NB4 (cell line): ENCODE measurements at places on chromosomes 11 and 22.

- DNase-seq, result no peak
Observed at GRCh38 chr11:81278991-81279390, 1454.7 kb downstream of the FAM181B start.

- no peak for DNase-seq
Observed at GRCh38 chr11:118975771-118976709, 4.5 kb downstream of the FOXR1 start.

- DNase-seq, result no peak
Observed at GRCh38 chr11:2943711-2944118, 14.5 kb upstream of the PHLDA2 start.

DNA sequence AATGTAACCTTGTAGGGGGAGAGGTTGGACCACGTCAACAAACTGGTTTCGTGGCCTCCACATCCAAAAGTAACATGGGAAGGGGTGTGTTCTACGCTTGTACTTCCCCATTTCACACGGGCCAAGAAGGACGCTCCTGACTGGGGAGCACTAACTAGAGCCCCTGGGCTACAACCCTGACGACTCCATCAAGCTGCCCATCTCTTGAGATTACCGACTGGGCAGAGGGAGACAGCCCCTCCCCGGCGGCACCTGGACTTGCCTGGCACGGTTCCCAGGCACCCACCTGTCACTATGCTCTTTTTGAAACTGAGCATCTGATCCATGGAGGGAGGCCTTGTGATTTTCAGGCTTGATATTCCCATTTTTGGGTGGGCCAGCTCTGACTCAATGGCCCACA, 68.5 kb downstream of the SHANK2 start:
- no peak for DNase-seq

- DNase-seq, result peak; percentile 53
Observed at GRCh38 chr11:3021125-3021524, 29.0 kb upstream of the NAP1L4 start.

GRCh38 chr11:76259299-76259908, 53.1 kb upstream of the WNT11 start:
- DNase-seq, result no peak

DNA sequence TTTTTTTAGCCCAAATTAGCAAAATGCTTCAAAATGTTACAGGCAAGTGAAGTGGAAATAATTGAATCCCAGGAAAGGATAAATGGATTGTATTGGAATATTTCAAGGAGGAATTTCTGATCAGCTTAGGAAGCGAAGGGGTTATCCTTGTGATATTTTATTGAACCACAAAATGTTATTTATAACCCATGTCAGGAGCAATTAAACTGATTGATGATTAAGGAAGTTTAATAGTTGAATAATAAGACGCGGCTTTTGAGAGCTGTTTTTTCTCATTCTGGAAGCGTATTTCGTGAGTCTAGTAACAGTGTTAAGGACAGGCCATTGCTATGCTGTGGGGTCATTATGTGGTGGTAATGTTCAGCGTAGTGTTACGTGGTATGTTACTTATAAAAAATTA, 192.3 kb downstream of the TBC1D22A start:
- DNase-seq, result no peak

GRCh38 chr22:37726241-37726887, 29.5 kb downstream of the TRIOBP start:
- peak; percentile 54 for DNase-seq

DNA sequence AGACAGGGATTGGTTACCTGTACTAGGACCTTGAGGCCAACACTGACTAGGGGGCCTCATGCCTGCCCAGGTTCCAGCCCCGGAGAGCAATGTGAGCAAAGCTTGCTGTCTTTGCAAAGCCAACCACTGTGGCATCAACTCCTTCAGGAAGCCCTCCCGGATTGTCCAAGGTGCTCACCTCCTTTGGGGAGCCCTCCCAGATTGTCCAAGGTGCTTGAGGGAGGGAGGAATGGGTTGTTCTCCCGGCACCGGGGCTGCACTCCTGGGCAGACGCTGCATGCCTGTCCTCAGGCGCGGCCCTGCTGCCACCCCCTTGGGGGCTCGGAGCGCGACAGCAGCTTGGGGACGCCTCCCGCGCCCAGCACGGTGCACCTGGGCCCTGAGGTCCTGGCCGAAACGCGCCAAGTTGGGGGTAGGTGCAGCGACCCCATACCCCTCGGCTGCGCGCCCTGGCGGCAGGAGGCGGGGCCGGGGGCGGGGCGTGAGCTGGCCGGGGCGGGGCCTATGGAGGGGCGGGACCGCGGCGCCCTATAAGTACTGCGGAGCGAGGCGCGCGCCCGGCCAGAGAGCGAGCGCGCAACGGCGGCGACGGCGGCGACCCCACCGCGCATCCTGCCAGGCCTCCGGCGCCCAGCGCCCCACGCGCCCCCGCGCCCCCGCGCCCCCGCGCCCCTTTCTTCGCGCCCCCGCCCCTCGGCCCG, at the start of gene CD81:
TSS of gene CD81 (plus strand) at position 560 of the 701 bp plus-strand sequence. CDS start 240 bp downstream, outside the sequence.
- DNase-seq, result peak; percentile 50

DNA sequence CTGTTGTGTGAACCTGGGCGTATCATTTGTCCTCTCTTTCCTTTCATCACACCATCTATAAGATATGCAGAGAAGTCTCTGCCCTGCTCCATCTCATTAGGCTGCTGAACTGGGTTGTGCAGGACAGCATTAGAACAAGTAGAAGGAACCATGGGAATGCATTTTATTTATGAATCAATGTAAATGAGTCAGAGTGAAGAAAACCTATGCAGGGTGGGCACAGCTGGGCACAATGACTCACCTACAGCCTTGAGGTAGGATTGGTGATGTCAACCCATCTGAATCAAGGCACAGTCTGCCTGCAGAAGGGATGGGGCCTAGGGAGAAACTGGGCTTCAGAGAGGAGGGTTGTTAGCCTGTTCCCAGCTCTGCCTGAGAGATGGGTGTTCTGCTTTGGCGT, 123.4 kb downstream of the CSNK2A3 start:
- no peak for DNase-seq

GRCh38 chr22:47423861-47424820, 661.7 kb downstream of the TBC1D22A start:
- DNase-seq, result no peak

GRCh38 chr22:48954781-48955311, 872.8 kb downstream of the BRD1 start:
- DNase-seq, result no peak

DNA sequence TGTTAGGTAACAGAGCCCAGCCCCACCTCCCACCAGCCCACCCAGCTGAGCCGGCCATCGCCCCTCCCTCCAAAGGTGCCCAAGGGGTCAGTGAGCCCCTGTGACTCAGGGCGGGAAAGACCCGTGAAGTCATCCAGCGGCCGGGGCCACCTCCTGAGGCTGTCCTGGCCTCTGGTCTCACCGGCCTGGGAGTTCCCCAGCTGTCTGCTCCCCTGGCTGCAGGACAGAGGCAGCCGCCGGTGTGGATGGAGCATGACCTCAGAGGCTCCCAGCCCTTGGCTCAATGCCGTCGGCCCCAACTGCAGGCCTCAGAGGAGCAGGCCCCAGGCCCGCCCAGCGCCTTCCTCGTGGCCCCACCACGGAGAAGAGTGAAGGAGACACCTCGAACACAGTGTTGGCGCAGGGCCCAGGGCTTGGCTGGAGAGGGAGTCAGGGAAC, 28.7 kb downstream of the RPL3 start:
- no peak for DNase-seq

DNA sequence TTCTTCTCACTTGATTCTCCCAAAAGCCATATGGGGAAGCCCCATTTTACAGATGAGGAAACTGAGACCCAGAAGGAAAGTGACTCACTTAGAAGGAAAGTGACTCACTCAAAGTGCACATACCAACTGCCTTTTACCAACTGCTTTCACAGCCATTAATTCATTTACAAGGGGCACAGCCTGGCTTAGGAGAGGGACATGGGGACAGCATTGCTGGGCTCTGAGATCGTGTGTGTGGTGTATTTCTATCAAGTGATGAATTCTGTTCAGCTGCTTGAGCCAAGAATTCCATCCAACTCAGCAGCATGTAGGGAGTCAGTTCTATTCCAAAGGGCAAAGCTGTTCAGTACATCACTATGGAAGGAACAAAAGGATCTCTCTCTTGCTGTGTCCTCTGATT, 23.5 kb upstream of the PAK1 start:
- DNase-seq, result peak; percentile 39

- DNase-seq, result no peak
Observed at GRCh38 chr11:130522284-130522961, 74.0 kb downstream of the ADAMTS15 start.

DNA sequence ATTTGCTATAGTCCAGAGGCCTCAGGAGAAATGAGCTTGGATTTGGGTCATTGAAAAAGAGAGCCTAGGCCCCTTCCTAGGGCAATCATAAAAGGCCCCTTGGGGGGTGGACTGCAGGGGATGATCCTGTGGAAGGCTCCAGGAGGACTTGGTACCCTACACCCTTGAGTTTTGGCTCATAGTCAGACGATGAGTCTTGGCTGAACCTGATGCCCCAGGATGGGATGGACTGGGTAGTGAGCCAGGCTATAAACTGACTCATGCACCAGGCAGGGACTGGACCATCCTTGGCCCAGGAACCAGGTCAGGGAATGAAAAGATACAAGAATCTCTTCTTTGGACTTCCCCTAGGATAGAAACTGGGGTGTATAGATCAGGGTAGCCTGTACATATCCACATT, 54.2 kb downstream of the NAV2 start:
- DNase-seq, result no peak

GRCh38 chr22:24592058-24592850, 619 bp downstream of the LRRC75B start:
- no peak for DNase-seq

DNA sequence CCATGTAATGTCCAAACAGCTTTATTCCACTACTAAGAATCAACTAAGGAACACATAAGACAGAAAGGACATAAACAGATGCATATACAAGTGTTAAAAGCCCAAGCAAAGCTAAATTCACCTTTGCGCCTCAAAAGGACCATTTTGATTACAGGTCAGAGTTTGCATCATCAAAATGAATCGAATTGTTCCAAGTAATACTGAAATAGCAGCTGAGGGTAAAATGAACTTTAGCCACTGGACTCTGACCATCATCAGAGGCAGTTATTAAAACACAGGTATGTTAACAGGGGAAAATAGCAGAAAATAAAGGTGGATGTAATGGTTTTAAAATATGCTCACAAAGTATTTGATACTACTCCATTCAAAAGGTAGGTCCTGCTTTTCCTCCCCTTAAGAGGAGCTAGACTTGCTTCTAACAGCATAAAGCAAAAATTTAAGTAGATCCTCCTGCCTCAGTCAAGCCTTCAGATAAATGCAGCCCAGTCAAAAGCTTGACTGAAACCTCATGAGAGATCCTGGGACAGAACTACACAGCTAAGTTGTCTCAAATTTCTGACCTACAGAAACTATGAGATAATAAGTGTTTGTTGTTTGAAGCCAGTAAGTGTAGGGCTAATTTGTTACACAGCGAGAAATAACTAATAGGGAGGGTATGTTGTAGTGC, 35.4 kb downstream of the RBFOX2 start:
- no peak for DNase-seq

DNA sequence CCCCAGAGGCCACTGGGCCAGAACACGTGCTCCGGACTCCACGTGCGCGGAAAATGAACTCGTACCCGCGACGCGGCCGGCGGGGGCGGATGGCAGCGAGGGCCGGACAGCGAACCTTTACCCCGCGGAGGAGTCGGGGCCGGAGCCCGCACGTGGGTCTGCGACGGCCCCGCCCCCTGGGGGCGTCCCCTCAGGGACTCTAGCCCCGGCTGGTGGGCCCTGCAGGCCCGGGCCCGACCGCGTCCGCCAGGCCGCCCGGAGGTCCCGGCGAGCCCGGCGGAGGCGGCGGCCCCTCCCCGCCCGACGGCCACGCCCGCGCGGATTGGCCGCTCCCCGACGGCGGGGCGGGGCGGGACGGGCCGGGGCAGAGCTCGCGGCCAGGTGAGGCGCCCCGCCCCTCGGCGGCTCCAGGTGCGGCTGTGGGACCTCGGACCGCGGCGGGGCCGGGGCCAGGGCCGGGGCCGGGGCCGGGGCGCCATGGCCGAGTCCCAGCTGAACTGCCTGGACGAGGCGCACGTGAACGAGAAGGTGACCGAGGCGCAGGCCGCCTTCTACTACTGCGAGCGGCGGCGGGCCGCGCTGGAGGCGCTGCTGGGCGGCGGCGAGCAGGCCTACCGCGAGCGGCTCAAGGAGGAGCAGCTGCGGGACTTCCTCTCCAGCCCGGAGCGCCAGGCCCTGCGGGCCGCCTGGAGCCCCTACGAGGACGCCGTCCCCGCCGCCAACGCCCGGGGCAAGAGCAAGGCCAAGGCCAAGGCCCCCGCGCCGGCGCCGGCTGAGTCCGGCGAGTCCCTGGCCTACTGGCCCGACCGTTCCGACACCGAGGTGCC, at the start of gene FAM83F:
TSS of gene FAM83F (plus strand) at position 389 of the 827 bp plus-strand sequence. CDS start at position 478, 89 bp downstream.
- DNase-seq, result no peak

DNA sequence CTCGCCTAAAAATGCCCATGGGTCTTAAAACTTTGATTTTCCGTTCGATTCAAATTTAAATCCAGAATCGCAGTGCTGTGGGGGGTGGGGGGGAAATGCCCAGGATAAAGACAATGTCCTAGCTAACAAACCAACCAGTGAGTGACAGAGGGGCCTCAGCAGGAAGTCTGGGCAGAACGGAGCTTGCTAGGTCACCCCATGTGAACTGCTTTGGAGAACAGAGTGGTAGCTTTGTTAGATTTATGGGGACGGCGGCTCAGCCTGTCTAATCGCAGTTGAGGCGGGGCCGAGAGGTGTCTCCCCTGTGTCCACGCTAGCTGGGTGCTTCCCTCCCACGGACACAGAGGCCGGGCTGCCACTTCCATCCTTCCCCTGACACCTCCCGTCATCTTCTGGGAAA, 243.9 kb downstream of the CTTN start:
- no peak for DNase-seq

DNA sequence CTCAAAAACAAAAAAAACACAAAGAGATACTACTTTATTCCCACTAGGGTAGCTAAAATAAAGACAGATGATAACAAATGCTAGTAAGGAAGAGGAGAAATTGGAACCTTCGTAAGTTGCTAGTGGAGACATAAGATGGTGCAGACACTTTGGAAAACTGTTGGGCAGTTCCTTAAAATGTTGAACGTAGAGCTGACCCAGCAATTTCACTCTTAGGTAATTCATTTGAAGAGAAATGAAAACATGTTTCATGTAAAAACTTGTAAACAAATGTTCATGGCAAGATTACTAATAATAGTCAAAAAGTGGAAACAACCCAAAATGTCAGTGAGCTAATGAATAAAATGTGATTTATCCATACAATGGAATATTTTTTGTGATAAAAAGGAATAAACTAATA, 29.2 kb upstream of the ACAT1 start:
- no peak for DNase-seq

DNA sequence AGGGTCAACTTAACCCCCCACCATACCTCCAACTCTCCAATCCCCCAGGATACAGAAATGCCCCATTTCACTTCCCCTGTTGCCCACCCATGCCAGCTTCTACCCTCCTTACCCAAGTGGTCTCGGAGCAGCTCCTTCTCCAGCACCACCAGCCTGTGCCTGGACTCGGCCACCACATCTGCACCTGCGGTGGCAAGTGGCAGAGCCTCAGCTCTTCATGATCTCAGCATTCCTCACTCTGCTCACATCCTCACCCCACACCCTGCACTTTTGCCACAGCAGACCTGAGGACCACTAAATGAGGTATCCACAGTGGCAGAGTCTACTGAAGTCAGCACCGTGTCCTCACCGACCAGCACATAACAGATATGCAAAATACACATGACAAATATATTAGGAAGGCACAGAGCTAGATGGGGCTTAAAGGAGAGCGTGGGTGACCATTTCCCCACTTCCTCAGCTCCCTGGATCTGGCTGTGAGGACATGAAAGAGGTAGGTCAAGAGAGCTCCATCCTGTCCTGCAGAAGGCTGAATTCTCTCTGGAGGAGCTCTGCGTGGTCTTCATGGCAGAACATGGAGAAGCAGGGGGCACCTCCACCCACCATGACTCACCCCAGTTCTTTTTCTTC, 9.7 kb downstream of the NHERF4 start:
- DNase-seq, result no peak
